NK-92 treated with Interleukin-12 subunit alpha and Interleukin-12 subunit beta, amount 100 ng/mL, for 24 hours (cell line): ENCODE measurements at places on chromosomes 2 and 18.

- DNase-seq = no peak
These were observed 4.6 kb downstream of the LOXL3 start for GRCh38 chr2:74548900-74549826.

DNA sequence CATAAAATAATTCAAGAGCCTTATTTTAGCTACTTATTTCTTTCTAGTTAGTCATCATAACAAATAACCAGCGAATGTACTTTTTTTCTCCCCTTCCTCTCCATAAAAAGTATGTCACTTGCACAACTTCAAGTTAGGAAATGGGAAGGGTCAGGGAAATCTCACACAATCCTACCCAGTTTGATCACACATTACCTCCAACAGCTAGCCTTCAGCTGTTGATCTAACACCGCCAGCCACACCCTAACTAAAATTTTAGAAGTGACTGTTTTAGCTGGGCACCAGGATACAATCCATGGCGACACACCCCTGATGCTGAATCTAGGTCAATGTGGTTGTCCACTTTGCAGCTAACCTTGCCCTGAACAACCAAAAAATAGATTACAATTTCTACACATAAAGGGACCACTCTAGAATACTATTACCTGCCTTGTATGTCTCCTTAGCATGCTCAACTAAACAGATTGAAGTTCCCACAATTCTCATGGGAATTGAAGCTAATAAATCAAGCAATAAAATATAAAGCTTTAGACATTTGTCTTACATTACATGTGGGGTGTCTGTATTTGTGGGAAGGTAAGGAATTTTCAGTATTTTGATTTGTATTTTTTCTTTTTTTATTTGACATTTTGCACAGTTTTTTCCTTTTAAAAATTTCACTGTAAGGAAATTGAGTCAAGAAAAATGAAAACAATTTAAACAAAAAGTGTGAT lies 7.3 kb upstream of the COL3A1 start:
- DNase-seq = no peak

DNA sequence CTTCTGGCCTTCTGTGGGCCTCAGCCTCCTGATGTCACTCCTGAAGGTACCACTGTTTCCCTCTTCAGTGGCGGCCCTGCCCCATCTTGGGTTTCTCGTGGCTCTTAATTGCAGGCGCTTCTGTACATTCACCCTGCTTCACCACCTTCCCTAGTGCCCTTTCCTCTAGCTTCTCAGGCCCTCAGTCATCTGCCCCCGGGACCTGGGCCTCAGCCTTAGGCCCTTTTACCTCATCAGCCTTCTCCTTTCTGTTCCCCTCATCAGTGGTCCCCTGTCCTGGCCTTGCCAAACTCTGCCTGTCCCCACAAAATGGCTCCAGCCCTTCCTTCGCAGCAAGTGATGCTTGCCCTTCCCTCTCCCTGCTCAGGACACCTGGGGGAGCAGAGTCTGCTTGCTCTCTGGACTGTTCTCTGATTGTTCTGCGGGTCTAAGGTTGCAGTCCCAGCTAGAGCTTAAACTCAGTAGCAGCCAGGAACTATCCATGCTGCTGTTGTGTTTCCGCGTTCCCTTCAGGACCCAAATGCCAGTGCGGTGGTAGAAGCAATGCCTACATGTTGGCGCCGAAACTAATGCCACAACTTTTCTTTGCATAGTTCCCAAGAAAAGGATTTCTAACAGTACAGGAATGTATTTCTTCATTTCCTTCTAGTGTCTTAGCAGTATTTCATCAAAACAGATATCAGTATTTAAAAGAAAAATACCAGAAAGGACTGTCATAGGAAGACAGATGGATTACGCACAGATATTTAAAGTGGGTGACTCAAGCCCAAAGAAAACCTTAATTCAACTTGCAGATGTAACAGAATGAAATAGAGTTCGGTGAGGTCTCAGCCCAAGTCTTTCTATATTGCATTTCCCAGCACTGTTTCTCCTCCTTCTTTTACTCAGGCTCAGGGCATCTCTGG lies 7.5 kb downstream of the ASB1 start:
- DNase-seq = no peak

DNA sequence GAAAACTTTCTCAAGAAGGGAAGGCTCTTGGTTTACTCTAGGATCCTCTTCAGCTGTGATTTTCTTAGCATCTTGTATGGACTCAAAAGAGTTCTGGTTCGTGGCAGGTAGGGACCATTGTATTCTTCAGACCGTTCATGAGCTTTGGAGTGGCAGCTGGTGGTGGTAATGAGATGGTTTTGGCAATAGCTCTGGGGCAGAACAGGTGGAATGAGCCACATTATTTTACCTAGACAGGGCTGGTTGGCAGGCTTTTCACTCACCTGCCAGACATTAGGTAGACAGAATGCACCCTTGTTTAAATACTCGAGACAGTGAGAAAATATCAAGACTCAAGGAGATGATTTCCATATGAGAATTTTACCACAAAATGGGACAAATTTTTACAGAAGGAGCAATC lies 26.2 kb upstream of the MGAT5 start:
- DNase-seq = no peak

GRCh38 chr2:10935953-10936942 lies 24.5 kb downstream of the KCNF1 start:
- DNase-seq = no peak

DNA sequence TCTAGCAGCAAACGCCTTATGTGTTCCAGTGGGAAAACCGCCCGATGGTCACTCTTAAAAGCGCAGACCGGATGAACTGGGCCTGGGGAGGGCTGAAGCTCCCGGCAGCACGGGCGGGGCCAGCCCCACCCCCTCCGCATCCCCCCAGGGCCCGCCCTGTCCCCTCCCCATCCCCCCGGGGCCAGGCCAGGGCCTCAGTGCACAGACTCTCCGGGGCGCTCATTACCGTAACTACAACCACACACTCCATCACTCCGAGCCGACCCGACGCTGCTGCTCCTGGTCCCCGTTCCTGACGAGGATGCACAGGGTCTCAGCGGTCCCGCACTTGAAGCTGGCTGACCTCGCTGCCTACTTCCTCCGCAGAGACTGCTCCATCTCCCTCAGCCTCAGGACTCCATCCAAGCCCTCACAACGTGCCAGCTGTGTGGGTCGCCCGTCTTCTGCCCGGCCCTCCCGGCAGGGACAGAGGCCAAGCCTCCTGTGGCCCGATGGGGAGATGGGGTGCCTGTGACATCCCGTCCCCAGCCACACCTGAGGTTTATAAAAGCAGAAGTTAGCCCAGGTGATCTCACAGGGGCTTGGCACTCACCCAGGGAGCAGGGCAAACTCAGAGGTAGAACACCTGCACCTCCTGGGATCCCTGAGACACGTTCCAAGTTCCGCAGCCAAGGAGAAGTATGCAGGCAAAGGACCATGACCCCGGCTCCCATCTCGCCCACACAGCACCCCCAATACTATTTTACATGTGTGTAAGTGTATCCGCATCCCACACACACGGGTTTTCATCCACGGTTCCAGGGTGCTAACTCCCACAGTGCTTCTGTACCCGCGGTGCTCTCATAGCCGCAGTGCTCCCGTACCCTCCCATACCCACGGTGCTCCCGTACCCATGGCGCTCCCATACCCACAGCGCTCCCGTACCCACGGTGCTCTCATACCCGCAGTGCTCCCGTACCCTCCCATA lies 36.0 kb downstream of the SLC66A2 start:
- DNase-seq = no peak

DNA sequence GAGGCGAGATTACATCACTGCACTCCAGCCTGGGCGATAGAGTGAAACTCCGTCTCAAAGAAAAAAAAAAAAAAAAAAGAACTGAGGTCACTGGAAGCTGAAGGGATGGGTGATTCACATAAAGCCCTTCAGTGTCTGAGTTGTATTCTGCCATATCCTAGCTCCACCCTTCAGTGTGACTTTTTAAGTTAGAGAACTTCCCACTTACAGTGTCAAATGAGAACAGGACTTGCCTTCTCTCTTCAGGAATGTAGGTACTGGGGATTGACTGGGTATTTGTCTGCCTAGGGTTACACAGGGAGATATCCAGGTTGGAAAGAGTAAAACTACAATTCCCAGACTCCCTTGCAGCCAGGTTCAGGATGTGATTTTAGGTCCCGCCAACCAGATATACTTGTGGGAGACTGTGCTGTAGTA lies 37.9 kb downstream of the EHD3 start:
- DNase-seq = no peak

GRCh38 chr2:217981084-217981730 lies 21.6 kb downstream of the TNS1 start:
- no peak for DNase-seq

GRCh38 chr2:179768765-179769164 lies 92.6 kb downstream of the ZNF385B start:
- no peak for DNase-seq

DNA sequence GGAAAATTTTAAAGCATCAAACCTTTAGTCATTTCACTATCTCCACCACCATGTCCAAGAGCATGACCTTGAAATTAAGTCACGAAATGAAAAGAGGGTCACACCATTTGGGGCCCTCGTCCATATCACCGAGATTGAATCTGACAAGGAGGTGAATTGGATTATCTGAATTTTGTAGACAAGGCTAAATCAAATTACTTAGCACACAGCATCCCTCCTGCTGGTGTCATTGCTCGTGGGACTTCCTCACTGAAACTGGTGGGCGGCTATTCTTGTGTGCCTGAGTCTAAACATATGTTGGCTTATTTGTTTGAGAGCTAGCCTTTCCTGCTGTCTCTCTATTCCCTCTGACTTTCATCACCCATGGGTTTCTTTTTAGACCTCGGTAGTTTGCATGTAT lies 64.6 kb upstream of the CNGA3 start:
- no peak for DNase-seq

- no peak for DNase-seq
These were observed 27.6 kb downstream of the STAT1 start for GRCh38 chr2:190986221-190986953.

DNA sequence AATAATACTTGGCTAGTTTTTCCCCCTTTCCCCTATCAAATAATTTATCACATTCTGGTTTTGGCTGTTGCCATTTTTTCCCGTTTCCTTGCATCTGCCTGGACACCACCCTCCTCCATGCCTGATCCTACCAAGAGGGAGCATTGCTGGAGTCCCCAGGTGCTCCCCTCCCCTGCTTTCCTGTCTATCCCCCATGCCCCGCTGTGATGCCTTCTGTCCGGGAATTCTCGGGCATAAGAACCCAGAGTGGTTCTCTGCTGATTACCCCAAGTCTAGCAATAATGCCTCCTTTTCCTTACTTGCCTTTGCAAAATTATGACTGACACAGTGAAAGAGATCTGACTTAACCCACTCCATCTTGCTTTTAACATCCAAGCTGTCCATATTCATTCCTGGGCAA lies 248.0 kb upstream of the PXDN start:
- DNase-seq = no peak

DNA sequence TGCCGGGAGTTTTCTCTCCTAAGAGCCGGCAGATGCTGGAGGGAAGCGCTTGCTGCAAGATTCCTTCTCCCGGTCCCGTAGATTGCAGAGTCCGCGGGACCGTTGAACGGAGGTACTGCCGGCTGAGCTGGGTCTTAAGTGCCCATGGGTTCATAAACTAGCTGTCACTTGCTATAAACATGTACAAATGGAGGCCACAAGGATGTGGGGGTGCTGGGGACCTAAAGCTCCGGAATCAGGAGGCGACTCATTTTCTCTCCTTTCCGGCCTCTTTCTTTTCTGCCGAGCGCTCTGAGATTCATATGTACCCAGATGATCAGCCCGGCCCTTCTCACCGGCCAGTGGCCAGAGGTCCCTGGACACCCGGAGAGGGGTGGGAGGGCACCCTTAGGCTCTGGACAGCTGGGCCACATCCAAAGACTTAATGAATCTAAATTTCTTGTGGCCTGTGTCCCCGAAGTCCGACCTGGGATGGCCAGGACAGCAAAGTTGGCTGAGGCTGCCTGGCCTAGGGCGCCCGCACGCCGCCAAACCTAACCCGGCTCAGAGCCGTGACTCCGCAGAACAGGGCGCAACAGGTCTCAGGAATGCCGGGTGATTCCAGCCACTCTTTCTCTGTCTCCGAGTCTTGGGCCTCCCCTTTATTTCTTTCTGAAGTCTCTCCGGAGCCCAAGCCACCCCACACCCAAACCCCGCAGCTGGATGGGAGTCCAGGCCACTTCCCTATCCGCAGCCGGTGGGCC lies 2.4 kb upstream of the PAX3 start:
- DNase-seq = no peak

DNA sequence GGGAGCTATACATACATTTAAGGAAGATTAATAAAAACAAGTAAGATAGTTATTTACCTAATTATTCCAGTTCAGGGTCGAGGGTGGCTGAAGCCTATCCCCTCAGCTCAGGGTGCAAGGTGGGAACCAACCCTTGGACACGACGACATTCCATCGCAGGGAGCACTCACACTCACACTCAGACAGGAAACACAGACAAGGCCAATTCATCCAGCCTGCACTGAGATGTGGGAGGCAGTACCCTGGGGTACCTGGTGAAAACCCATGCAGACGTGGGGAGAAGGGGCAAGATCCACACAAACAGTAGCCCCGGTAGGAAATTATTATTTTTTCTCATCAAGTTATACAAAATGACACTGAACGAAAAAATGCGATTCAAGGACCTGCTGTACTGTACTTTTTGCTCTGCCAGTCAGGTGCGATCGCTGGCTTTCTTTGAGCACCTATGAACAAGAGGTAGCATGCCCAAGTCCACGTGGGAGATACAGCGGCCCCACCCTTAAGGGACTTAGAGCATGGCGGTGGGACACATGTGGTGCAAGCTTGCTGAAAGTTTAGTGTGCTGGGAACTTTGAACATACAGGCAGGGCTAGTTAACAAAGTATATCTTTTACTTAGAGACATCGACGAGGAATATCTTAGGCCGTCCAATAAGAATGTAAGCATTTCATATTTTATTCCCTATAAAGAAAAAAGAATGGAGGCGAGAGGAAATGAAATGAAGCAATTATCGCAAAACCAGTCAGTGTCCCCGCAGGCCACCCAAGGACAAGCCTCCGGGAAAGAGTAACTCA lies 624 bp downstream of the METTL8 start:
- no peak for DNase-seq

DNA sequence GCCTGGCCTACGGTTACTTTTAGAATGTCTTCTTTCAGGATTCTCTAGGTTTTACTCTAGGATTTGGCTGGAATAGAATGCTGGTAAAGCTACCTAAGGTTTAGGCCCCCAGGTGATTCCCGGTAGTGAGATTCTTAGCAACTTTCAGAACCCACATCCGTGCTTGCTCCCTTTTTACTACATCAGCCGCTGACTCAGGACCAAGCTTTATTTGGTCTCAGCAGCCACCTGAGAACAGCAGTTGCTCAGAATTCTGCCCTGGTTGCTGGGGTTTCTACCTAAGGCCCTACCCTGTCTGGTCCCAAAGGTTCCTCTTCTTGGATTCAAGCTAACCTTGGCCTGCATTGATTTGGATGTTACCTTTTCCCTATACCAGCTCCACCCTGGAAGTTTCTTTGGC lies 36.1 kb upstream of the NDUFV2 start:
- no peak for DNase-seq

DNA sequence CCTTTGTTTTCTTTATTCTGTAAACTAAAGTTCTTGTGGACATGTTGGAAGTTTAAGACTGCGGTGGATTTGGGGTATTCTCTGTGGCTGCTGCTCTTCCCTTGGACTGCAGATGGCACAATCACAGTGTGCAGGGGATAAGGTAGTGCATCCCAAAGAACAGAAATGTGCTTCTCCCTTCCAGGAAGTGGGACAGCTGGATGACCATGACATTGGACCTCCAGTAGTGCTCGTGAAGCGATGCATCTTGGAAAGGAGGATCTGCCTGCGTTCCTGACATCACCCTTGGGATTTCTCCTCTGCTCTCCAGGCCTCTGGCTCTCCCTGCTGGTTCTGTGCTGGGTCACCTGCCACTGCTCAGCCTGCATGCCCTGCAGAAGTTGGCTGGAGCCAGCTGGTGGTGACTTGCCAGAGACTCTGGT lies 109.9 kb downstream of the SLC4A3 start:
- DNase-seq = no peak
